ENCODE measurements at places on chromosomes 6 and 20.
A peak's percentile ranks its signal among the peaks of the same experiment; 100 is the strongest.

GRCh38 chr6:125764121-125764671, 14.8 kb downstream of the HEY2 start:
- no peak for DNase-seq

GRCh38 chr20:19094959-19095541, 117.4 kb upstream of the SLC24A3 start:
- no peak for DNase-seq

GRCh38 chr6:158046201-158047126, 64.8 kb downstream of the SYNJ2 start:
- DNase-seq: no peak

DNA sequence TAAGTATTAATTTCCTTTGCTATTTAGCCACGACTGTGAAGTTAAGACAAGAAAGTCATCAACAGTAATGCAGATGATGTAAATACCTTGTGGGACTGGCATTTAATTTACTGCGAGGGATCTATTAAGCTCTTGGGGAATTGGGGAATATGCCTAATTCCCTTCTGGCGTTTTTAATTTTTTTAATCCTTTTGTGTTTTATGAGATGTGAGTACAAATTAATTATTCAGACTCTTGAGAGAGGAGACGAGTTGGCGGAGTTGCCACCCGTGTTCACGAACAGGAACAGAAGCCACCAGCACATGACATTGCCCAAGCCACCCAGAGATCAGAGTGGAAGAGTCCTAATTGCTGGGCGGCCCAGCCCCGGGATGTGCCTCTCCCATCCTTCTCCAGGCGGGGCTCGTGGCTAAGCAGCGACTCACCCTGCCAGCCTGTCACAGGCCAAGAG, 533 bp upstream of the CRYBG1 start:
- no peak for DNase-seq

DNA sequence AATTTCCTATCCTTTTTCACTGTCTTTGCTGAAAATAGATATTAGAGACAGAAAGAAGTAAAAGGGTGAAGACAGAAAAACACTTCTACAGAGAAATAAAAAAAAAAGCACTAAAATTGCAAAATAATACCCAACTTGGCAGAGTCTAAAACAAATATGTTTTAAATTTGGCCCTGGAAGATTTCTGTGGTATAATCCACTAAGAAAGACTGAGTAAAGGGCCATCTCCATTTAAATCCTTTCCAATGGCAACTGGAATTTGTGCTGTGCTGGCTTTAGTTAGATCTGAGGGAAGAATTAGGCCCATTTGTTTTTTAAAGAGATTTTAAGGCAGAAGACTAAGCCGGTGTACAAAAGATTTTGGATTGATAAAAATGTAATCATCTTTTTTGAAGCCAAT, 321.2 kb downstream of the GJA1 start:
- DNase-seq: no peak

- peak; percentile 86 for DNase-seq
These were observed 7.7 kb downstream of the PSMB1 start for GRCh38 chr6:170545405-170545804.

- no peak for DNase-seq
These were observed 2.0 kb upstream of the NPEPL1 start for GRCh38 chr20:58690396-58691135.

GRCh38 chr20:1431158-1431557, 35.5 kb downstream of the NSFL1C start:
- no peak for DNase-seq

DNA sequence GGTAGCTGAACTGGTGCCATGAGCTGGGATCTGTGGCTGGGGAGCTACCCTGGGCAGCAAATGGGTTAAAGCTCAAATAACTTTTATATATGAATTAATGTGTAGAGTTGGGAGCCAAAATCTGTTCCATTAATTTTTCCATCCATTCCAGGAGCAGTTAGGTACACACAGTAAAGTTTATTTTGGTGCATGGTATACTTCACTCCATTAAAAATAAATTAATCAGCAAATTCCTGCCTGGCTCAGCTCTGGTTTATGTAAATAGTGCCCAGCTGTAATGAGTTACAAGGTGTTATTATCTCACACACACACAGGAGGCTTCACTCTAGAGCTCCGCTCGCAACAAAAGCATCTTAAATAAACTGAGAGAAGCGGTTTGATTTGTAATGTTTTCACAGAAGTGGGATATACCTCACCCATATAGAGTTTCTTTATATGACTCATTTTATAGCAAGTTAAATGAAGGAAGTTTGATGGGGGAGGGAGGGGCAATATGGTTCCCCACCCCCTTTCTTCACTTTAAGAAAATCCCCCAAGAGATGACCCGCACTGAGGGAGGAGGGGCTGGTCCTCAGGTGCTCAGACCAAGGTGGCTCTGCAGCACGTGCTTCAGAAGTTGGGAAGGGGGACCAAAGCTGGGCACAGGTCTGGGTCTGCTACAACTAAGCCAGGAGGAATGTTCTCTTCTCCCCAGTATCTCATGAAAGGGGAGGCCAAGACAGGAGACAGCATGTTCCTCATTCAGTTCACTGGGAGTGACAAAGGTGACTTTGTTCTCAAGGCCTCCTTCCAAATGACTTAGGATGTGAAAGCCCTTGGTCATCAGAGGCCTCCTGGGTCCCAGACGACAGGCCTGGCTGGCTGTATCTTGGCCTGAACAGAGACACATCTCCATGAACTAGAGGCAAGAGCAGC, 10.5 kb upstream of the FAM83C start:
- DNase-seq: no peak

DNA sequence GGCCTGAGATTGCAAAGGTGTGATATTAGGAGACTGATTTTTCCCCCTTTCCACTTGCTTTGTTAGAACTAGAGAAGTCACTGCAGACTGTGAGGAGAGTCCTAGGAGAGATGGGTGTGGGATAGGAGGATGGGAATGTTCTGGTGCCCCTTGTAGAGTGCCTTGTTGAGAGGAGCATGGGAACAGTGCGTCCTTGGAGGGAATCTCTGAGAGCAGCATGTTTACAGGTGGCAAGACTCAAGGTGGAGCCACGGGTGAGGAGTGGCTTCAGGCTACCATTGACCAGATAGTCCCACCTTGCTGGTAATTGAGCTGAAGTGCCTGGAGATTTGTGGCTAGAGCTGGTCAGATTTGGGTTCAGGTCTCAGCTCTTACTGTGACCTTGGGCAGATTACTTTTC, 6.0 kb downstream of the PLCG1 start:
- DNase-seq: no peak

DNA sequence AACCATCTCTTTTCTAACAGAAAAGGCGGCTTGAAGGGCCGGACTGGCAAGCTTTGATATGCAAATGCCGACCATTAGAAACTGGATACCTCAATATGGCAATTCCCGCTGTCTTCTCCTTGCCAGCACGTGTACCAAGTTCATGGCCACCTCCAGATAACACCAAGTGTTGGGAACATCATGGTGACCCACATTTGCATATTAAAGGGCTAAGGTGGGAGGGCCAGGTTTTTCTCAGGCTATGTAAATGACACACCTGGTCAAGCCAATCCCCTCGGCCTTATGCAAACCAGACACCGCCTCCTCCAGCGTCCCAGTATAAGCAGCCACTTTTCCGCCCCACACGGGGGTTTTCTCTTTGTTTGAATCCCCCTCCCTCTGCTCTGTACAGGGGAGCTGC, 110.7 kb downstream of the DACT2 start:
- DNase-seq: no peak

DNA sequence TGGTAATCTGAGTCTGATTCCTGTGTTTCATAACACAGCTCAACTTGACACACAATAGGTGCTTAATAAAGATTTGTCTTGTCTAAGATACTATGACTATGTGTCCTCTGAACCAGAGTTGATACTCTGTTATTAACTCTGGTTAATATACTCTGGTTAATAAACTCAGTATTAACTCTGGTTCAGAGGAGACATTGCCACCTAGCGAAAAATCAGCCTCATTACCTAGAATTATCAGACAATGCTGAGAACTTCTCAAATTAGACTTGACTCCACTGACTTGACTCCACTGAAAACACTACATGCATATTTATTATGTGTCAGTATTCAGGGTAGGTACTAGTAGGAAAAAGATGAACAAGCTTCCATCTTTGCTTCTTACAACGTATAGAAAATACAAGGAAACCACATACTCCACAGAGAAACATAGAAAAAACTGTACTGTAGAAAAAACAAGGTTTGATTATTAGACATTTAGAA, 73.9 kb downstream of the AHI1 start:
- peak; percentile 37 for DNase-seq

DNA sequence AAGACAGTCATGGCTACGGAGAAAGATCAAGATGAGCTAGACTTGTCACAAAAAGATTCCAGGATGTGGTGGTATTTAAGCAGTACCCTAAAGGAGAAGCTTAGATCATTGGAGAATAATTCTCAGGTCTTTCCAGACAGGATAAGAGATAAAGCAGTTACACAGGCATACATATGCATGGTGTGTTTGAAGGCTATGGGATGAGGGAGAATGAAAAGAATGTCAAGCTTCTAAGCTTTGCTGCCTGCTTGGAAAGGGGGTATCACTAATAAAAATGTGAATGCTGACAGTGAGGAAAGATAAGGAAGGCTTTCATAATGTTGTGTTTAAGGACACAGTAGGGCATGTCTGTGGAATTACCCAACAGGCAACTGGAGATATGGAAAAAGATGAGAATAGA, 28.1 kb downstream of the RWDD2A start:
- no peak for DNase-seq

DNA sequence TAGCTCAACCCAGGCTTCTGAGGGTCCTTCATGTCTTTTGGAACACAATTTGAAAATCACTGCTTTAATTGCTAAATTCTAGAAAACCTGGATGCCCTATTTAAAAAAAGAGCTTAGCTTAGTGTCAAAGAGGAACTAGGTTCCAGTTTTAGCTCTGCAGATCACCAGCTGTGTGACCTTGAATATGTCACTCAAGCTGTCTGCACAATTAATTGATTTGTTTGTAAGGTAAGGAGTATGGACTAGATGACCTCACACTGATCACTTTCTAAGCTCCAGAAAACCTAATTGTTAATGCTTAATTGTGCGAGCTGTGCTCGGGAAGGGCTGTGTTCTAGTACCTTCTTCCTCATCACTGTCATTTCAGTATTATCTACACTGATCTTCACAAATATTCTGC, 26.2 kb downstream of the UTRN start:
- no peak for DNase-seq

- no peak for DNase-seq
These were observed at the start of gene ZNF512B for GRCh38 chr20:63969838-63970713. TSS of gene ZNF512B (minus strand) at chr20:63969930. CDS start at chr20:63967950, 1,980 bp downstream.

GRCh38 chr6:80077067-80077466, 29.4 kb upstream of the BCKDHB start:
- DNase-seq: no peak

GRCh38 chr6:39880594-39880993, 53.7 kb downstream of the MOCS1 start:
- no peak for DNase-seq

- no peak for DNase-seq
These were observed 88.0 kb downstream of the BANF2 start for GRCh38 chr20:17787816-17788215.

DNA sequence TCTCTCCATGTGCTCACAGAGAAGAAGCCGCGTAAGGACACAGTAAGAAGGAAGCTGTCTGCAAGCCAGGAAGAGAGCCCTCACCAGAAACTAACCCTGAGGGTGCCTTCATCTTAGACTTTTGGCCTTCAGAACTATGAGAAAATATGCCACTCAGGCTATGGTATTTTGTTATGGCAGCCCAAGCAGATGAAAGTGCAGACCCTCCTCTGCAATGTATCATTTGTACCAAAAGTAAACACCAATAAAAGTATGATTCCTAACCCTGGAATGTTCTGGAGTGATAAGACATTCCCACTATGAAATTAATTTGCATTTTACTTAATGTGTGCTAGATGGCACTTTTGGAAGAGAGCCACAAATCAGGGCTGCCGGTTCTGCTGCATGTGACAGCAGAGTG, 594.3 kb downstream of the UTRN start:
- no peak for DNase-seq

DNA sequence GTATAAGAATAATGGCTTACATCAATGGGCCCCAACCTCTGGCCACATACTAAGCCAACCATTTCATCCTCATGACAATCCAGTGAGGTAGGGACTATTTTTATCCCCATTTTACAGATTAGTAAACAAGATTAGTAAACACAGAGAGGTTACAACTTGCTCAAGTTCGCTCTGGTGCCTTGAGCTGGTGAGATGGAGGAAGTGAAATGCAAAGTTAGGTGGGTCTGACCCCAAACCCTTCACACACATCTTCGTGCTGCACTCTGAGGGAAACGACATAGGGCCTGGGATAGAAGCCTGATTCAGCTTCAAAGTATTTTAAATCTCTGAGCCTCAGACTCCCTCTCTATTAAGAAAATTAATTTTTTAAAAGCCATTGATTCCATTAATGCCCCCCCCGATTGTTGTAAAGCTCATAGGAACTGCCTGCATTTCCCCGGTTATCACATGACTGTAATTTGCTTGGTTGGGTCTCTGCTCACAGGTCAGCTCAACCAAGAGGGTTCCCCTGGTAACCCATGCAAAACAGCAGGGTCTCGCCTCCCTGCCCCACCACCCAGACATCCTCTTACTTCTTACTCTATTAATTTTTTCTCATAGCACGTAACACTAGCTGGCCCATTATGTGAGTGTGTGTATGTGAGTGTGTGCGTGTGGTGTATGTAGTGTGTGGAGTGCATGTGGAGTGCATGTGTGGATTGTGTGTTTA, 221.2 kb downstream of the MAFB start:
- no peak for DNase-seq

GRCh38 chr20:46144432-46145025, 26.4 kb downstream of the CD40 start:
- DNase-seq: no peak

DNA sequence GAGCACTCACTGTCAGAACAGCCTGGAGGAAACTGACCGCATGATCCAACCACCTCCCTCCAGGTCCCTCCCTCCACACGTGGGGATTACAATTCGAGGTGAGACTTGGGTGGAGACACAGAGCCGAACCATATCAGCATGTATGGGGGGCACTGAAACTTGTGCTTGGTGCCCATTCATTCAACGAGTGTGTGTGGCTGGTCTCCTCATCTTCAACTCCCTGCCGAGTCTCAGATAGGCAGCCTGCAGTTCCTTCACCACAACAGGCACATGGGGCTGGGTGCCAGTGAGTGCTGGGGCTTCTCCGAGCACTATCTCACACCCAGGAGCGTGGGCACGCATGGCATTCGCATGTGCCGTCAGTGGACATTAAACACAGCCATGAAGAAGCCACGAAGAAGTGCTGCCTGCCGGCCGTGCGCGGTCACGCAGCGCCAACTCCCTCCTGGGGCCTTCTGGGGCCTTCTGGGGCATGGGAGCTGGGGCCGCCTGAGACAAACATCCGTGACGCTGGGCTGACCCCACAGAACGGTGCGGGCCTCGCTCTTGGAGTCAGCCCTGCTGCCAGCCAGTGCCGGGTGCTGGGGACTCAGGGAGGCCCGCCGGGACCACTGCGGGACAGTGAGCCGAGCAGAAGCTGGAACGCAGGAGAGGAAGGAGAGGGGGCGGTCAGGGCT, 714 bp upstream of the RTEL1 start:
- DNase-seq: no peak

DNA sequence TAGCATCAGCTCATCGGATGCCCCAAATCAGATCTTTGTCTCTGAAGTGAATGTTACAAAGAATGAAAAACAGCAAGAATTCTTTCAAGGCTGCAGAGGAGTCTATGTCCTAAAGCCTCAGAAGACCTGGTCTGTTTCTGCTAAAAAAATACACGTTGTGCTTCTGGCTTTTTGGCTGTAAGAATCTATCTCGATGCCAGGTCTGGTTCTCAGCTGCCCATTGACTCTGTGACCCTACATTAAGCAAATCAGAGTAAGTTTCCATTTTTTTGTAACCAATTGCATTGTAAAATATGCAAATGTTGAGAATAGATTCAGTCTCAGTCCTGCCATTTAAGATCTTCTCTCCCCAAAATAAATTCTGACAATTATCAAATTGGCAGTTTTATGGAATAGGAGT, 705.4 kb downstream of the RFPL4B start:
- DNase-seq: no peak
